Cardiac septum (tissue), 1 donor: ENCODE measurements at places on chromosomes 3 and 15. TPM values are rescaled to one million over a fixed set of nuclear protein-coding genes. Genes with fewer than 3 reads are reported as not detected.

DNA sequence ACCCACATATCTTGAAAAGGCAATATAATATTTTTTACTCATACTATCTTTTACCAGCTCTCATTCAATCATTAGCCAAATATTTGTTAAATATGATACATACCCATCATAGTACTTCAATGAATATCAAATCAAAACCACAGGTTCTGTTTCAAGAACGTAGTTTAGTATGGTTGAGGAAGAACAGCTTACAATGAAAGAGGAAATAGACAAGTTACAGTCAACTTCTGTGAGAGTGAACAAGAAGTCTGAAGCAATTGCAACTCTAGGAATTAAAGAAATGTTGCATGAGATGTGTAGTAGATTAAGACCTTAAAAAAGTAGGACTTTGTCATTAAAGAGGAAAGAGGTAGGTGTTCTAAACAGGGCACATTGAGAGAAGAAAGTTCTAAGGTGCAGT, 9.3 kb downstream of the BCHE start:
- DNase-seq = no peak

DNA sequence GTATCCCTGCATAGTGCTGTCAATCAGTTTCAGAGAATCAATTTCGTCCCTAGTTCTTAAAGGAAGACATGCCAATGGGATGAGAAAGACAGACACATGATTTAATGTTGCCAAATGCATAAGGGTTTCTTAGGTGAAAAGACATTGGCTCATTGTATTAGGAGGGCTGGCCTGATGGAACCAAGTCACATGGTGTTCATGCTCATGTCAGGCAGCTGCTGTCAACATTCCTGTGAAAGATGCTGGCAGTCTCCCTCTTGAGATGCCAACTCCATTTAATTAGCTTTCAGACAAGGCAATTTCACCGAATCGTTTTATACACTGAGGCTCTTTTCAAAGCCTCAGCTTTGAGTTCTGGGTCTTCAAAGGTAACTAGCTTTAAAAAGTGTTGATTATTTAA, 16.1 kb upstream of the IL1RAP start:
- DNase-seq = peak; percentile 78

- no peak for DNase-seq
Measured at GRCh38 chr3:116302087-116302747, 143.1 kb downstream of the LSAMP start.

DNA sequence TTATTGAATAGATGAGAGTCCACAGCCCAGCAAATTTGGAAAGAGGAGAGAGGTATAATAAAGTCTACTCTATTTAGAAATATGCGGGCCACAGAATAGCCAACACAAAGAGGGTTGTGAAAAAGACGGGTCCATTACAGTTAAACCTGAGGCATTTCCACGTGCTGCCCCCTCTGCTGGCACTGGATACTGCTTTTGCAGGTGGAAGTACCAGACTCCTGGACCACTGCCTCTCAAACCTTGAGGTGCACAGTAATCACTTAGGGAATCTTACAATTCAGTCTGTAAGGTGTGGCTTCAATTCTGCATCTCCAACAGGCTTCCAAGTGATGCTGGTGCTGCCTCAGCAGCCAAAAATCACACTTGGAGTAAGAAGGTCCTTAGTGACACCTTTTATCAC, 3.0 kb upstream of the TFDP2 start:
- no peak for DNase-seq

DNA sequence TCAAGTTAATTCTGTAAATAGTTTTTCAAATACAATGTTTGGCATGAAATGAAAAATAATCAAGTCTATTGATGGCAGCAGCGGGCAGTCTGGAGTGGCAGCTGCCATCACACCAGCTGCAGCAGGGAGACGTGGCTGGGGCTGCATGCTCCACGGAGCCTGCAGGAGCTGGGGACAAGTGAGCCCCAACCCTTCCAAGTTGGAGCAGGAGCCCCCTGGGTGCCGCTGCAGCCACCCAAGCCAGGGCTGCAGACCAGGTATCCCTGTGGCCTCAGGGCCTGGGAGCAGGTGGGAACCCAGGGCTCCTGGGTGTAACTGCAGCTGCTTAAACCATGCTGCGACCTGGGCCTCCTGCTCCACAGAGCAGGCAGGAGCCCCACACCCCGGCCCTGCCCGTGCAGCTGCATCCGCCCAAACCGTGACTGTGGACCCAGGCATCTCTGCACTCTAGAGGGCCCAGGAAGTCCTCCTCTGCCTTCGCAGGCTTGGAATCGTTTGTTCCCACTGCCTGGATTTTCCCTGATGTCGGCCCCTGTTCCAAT, 257.4 kb downstream of the PLOD2 start:
- DNase-seq = no peak

DNA sequence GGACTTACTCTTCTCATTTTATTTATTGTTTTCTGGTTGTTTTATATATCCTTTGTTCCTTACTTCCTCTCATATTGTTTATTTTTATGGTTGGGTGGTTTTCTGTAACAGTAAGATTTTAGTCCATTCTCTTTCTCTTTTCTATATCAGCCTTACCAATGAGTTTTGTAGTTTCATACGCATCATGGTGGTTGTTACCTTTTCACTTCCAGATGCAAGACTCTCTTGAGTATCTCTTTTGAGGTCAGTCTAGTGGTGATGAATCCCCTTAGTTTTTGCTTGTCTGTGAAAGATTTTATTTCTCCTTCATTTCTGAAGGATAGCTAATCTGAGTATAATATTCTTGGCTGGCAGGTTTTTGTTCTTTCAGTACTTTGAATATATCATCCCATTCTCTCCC, 57.1 kb upstream of the MFGE8 start:
- no peak for DNase-seq

- DNase-seq = no peak
Measured at GRCh38 chr15:49415638-49416037, 7.4 kb upstream of the FGF7 start.

DNA sequence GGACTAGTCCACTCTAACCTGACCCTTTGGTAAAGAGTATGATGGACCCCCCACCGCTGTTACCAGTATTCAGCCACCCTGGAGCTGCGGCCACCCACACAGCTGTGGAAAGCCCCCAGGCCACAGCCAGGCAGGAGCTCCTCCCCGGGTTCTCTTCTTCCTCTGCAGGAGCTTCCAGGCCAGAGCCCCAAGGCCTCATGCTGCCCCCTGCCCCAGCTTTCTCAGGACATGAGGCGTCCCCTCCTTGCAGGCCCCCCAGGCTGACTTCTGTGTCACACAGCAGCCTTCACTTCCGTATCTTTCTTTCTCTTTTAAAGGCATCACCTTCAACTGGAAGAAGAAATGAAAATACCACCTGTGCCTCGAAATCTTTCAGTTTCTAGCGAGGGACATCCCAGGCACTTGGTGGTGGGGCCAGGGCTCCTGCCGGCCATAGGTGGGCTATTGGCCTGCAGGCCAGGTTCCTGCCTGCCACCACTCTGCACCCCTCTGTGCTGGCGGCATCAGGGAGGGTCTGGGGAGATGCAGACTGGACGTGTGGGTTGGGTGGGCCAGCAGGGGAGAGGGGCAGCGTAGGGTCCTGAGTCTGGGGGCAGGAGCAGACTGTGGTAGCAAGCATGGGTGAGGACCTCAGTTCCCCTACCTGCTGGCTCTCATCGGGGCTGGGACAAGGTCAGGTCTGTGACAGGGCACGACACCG, 19.9 kb downstream of the KLF13 start:
- DNase-seq = no peak

DNA sequence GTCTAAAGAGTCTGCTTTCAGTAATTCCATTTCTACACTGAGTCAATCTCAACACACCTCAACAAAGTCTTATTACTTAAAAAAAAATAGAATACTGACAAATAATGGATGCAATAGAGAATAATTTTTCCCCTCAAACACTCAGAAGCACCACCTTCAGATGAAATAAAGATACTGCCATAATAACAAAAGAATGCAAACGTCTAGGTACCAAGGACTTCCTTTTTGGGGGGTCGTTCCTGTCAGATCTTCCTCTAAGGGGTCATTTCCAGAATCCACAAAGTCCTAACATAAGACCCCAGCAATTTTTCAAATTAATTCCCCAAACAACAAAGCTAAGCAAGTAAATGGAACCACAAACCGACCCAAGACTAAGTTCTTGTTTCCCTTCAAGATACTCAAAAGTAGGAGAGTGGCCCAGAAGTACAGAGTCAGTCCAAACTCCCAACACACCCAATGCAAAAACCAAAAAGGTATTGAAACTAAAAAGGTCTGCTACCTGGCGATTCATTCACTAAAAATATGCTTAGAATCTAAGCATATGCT, 1.3 kb downstream of the RYK start:
- DNase-seq = no peak

- DNase-seq = peak; percentile 44
Measured at GRCh38 chr15:82549199-82549665, 9.0 kb upstream of the RPS17 start.

GRCh38 chr3:73107676-73108187, 46.3 kb downstream of the EBLN2 start:
- DNase-seq = no peak

GRCh38 chr15:93823971-93824913, 407.1 kb upstream of the MCTP2 start:
- DNase-seq = no peak

DNA sequence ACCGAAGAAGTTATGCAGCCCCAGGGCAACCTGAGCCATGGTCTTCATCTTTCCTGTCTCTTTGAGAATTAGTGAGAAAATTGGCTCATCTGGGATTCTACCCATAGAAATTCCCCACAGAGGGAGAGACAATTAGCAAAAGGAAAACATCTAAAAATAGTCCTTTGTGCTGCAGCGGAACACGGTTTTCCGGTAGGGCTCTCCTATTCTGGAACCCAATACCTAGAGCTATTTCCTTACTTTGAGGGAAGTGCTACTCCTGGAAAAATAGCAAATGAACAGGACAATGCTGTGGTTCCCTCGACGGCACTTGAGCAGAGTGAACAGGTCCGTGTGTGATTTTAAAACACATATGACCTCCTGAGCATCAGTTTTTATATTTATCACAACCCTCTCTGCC, 210.5 kb downstream of the FGF12 start:
- no peak for DNase-seq

DNA sequence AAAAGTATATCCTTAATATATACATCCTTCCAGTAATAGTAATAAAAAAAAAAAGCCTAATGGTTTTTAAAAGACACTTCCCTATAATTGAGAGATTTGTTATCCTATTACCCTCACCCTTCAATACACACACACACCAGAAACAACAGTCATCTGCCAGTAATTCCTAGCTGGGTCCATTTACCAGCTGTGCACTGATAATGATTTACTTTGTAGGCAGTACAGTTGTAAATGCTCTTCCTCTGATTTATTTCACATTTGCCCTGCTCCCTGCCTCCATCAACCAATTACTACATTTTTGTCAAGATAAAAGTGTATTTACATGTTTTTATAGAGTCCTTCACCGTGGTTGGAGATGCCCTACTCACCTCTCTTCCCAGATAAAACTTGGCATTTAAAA, 12.4 kb downstream of the TPM1 start:
- no peak for DNase-seq

GRCh38 chr15:90316139-90316538, 35.9 kb upstream of the ZNF774 start:
- DNase-seq = no peak

DNA sequence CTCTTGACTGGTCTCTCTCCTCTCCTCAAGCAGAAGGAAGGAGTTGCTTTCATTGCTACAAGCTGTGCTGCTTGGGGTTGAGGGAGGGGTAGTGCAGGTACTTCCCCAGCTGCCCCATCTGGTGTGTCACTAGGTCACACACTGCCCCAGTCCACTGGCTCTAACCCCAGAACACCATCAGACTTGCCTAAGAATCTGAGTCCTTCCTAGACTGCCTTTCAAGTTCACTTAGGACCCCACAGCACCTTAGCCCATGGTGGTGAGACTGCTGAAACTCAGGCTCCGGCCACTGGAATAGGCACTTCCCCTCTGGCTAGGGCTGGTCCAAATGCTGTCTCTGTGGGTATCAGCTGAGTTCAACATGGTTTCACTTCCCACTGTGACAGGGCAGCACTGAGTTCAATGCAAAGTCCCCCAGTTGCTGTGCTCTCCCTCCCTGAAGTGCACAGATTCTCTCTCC, 279.7 kb upstream of the GOLGA6L4 start:
- DNase-seq = no peak

DNA sequence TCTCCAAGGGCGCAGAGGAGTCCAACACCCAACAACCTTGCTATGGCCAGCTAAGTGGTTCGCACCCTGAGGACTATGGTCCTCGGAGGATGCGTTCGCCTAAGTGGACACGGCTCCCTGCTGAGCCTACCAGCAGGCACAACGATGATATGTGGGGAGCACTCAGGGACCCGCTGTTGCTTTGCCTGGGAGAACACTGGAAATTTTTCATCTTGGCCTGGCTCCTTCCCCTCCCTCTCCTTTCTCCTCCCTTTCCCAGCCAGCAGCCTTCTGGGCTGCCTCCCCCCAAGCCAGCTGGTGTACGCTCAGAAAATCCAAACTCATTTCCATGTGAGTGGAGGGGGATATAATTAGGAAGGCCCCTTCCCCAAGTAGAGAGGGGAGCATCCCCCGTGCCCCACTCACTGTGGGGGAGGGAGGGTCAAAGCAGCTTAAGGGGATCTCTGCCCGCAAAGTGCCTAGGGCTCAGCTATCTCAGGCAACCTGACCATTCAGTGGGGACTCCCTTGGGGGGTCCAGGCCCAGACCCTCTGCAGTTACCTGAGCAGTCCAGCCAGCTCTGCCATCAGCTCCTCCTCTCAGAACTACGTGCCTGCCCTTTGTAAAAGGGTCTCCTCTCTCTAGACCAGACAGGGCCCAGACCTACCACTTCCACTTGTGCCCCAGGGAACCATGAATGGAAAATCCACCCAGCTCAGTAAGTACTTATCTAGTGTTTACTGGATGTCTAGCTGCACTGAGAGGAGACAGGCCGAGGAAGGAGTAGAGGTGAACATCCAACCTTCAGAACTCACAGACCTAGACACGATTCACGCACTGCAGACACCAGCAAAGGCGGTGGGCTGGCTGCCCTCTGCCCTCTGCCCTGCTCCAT, 742 bp upstream of the SEMA7A start:
- no peak for DNase-seq

- DNase-seq = no peak
Measured at GRCh38 chr3:10757021-10757820, 58.8 kb upstream of the SLC6A11 start.

DNA sequence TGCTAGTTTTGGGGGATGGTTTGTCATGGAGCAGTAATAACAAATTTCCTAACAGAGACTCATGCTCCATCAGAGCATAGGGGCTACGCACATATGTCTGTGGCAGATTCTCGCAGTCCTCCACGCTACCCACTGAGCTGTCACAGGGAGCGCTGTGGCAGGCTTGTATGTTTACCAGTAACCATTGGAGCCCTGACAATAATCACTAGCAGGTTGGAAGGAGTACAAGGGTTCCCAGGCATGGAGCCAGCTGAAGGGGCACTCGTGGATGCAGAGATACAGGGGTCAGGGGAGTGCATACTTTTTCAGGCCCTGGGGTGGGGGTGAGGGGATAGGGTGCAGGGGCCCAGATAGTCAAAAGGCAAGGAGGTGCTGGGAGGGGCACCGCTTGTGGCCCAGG, 7.9 kb upstream of the GP9 start:
- DNase-seq = peak; percentile 74

ALG1L2 gene
- not detected for total RNA-seq

PRTG gene
- total RNA-seq = 0.92 TPM

AQR gene
- total RNA-seq = 13.2 TPM

GP5 gene
- 0.22 TPM for total RNA-seq

GLT8D1 gene
- total RNA-seq = 29.1 TPM

GUCA1C gene
- total RNA-seq = 0.81 TPM

CHRM5 gene
- total RNA-seq = not detected

IQCF6 gene
- not detected for total RNA-seq

GHSR gene
- not detected for total RNA-seq

CLDN18 gene
- not detected for total RNA-seq

CKMT1B gene
- total RNA-seq = not detected

IGSF10 gene
- total RNA-seq = 0.83 TPM
